ENCODE measurements at places on chromosomes 12 and 14. TPM values are rescaled to one million over a fixed set of nuclear protein-coding genes. Genes with fewer than 3 reads are reported as not detected.

Gene CCDC196
- not detected for total RNA-seq

Gene WIF1
- total RNA-seq, result not detected

Gene TIMELESS
- total RNA-seq, result 7.5 TPM

Gene P2RX7
- 3.6 TPM for total RNA-seq

Gene FAM177A1
- 22.4 TPM for total RNA-seq

Gene IFI27
- total RNA-seq, result 22.2 TPM

Gene GLIPR1L1
- not detected for total RNA-seq

Gene LRP1-AS
- not detected for total RNA-seq

Gene GLT8D2
- total RNA-seq, result 0.76 TPM

Gene TCL1B
- total RNA-seq, result not detected

Gene KLHL33
- total RNA-seq, result not detected

All from vein endothelial cell (primary cell).